ENCODE measurements at places on chromosomes 4 and X.

DNA sequence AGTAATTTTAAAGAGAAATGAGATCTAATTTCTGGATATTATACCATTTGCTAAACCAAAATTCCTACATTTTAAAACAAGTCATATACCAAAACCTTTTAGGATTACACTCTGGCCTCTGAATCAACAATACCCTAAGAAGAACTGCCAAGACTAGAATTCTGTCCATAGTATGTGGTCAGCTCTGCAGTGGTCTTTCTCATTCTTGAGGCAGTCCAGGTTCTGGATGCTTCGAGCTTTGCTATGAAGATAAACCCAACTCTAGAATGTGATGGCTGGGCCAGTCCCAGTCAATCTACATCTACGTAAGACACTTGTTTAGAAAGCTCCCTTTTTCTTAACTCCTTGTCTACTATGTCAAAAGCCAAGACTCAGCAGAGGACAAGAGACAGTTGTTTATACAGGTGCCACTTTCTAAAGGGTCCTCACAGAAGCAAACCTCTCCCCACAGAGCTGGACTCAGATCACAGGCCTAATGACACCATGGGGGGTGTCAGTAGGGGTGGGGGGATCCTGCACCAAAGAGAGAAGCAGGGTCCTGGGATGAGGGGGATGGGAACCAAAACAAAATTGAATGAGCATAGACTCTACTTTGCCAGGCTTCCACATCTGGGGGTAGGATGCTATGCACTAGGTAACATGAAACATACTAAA, 63.2 kb downstream of the SH3RF1 start:
- DNase-seq = no peak

GRCh38 chr4:165330071-165330470, 2.6 kb downstream of the MSMO1 start:
- no peak for DNase-seq

DNA sequence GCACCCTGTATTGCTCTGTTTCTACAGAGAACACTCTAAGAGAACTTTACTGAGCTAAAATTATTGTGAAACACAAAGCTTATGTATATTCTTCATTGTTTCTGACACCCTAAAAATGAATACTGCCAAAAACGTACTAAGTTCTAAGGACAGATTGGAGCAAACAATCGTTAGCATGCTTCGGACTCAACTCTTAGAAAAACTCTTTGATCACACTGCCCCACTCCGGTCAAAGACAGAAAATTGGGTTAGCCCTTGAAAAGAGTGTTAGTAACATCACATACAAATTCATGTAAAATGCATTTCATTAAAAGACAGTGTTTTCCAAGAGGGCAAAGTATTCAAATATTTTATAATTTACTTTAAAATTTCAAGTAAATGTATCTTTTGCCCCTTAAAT, 177.4 kb downstream of the DCHS2 start:
- peak; percentile 75 for DNase-seq

- DNase-seq = no peak
Observed at GRCh38 chrX:136186023-136186413, 38.7 kb downstream of the FHL1 start.

DNA sequence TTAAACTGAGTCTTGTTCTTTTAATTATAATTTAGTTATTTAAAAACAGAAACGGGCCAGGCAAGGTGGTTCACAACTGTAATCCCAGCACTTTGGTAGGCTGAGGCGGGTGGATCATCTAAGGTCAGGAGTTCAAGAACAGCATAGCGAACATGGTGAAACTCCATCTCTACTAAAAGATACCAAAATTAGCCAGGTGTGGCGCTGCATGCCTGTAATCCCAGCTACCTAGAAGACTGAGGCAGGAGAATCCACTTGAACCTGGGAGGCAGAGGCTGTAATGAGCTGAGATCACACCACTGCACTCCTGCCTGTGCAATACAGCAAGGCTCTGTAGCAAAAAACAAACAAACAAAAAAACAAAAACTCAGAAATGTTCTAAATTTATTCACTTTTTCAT, 852.9 kb downstream of the TECRL start:
- DNase-seq = no peak

DNA sequence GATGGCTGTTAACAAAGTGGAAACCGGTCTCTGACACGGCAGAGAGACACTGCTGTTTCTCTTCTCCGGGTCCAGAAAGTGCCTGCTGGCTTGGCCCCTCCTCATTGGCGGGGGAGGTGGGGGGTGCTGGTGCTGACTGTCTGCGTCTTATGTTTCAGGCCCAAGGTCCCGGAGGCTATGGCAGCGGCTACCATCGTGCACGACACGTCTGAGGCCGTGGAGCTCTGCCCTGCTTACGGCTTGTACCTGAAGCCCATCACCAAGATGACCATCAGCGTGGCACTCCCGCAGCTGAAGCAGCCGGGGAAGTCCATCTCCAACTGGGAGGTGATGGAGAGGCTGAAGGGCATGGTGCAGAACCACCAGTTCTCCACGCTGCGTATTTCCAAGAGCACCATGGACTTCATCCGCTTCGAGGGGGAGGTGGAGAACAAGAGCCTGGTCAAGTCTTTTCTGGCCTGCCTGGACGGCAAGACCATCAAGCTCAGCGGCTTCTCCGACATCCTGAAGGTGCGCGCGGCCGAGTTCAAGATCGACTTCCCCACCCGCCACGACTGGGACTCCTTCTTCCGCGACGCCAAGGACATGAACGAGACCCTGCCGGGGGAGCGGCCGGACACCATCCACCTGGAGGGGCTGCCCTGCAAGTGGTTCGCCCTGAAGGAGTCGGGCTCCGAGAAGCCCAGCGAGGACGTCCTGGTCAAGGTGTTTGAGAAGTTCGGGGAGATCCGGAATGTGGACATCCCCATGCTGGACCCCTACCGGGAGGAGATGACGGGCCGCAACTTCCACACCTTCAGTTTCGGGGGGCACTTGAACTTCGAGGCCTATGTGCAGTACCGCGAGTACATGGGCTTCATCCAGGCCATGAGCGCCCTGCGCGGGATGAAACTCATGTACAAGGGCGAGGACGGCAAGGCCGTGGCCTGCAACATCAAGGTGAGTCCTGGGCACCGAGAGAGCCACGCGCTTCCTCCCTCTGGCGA, 2.2 kb downstream of the AKAP17A start:
- DNase-seq = no peak

- DNase-seq = peak; percentile 23
Observed at GRCh38 chr4:146134761-146135445, 40.6 kb upstream of the LSM6 start.

- DNase-seq = no peak
Observed at GRCh38 chr4:80073473-80074008, 512 bp upstream of the ANTXR2 start.

DNA sequence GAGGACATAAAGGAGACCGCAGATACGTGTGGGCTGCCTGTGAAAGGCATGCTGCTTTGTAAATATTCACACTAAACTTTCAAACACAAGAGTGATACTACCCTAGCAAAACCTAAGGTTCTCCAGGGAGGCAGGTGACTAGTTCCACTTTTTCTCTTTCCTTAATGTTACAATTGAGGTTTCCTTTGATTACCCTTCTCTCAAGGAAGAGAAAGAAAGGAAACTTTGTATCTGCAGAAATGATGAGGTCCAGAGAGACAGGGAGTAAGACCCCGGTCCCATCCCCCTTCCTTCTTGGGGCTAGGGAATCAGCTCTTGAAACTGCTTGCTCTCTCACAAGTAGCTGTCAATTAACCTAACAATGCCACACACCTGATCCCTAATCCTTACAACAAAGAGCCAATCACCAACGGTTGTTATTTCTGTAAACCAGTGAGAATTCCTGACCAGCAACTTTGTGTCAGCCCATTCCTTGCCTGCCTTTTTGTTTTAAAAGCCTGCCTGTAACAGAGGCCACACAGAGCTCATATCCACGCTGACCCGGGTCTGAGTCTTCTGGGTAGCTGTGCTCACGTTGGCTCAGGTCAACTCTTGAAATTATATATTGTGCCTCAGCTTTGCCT, 754.8 kb upstream of the FRG1 start:
- DNase-seq = no peak

DNA sequence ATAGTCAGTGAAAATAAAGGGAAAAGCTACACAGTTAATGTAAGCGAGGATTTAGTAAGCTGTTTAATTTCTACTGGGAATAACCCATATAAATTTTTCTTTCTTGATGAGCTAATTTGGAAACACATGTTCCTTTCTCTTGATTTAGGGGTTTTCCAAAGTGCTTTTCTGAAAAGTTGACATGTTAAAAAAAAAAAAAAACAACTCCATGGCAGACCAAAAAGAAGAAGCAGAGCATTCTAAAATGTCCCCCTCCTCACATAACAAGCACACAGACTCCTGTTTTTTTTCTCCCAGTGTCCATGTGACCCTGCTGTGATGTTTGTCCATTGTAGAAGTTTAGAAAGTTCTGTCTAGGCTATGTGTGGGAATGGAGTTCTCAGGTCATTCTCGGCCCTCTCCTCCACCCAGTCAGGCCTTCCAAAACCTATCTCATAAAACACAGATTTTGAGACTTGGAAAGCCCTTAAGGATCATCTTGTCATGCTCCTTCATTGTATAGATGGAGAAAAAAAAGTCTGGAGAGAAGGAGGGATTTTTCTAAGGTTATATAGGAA, 792 bp downstream of the CLIC2 start:
- no peak for DNase-seq

GRCh38 chrX:154712781-154713740, 37.8 kb downstream of the GAB3 start:
- peak; percentile 78 for DNase-seq

DNA sequence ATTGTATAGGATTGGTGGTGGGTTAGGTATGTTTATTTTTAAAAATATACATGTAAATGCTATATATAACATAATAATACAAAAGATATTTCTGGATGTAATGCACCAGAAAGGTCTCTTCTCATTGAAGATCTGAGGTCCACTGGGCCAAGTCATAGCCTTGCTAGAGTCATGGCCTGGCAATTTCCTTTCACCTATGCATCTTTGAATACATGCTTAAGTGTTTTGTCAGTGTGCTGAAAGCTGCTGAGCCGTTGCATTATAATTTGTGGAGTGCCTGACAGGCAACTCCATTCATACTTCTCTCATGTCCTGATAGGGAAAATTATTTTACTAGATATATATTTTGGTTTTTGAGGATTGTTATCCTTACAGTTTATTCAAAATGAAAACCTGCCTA, 410.2 kb upstream of the CT83 start:
- DNase-seq = peak; percentile 1

GRCh38 chr4:140808256-140808655, 52.1 kb upstream of the TBC1D9 start:
- no peak for DNase-seq

DNA sequence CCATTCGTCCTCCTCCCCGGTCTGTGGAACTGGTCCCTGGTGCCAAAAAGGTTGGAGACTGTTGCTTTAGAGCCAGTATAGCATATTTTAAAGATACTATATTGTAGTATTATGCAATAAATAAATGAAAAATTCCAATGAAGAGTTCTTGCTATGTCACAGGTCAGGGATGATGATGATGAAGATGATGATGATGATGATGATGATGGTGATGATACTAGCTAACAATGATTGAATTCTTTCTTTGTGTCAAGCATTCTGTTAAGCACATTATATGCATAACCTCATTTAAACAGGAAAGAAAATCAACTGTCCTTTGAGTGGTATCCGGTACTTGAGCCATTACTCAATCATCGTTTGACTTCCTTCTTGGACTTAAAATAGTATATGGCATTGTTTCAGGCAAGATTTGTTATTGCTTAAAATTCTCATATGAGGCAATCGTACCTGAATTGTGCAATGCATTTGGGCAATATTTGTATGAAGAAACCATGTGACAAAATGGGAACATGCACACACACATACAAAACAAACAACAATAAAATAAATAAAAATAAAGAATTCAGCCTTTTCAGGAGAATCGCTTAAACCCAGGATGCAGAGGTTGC, 22.8 kb upstream of the TLR2 start:
- DNase-seq = peak; percentile 73

GRCh38 chrX:81392396-81392795, 190.5 kb downstream of the SH3BGRL start:
- no peak for DNase-seq

DNA sequence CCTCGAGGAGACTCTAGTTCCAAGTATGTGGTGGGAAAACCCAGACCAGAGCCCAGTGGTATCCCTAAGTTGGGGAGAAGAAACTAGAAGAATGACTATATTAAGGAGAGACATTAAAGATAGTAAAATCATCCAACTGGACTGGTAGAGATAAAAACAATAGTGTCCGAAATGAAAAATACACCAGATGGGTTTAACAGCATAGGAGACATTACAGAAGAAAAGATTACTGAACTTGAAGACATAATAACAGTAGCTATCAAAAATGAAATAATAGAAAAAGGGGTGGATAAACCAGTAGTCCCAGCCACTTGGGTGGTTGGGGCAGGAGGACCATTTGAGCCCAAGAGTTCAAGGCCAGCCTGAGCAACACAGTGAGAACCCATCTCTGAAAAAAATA, 31.9 kb downstream of the SMIM14 start:
- no peak for DNase-seq

GRCh38 chr4:187724456-187724855, 271.1 kb upstream of the ZFP42 start:
- DNase-seq = no peak

DNA sequence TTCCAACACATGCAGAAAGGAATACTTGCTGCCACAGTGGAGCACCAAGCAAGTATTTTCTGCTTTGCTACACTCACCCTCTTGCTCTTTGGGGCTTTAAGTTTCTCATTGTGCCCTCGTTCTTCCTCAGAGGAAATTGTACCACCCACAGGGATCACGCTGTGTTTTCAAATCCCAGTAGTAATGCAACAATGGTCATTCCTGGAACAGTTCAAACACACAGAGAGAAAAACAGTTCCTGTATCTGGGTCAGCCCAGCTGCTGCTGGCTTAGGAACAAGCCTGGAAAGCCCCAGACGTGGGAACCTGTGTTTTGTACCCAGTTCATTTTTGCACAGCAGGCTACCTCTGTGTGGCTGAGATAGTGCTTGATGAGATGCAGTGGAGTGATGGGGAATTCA, 907.8 kb downstream of the STPG2 start:
- DNase-seq = no peak

GRCh38 chrX:11188664-11189063, 77.5 kb downstream of the HCCS start:
- peak; percentile 72 for DNase-seq

- peak; percentile 82 for DNase-seq
Observed at GRCh38 chr4:25813448-25814106, 49.2 kb downstream of the SEL1L3 start.

DNA sequence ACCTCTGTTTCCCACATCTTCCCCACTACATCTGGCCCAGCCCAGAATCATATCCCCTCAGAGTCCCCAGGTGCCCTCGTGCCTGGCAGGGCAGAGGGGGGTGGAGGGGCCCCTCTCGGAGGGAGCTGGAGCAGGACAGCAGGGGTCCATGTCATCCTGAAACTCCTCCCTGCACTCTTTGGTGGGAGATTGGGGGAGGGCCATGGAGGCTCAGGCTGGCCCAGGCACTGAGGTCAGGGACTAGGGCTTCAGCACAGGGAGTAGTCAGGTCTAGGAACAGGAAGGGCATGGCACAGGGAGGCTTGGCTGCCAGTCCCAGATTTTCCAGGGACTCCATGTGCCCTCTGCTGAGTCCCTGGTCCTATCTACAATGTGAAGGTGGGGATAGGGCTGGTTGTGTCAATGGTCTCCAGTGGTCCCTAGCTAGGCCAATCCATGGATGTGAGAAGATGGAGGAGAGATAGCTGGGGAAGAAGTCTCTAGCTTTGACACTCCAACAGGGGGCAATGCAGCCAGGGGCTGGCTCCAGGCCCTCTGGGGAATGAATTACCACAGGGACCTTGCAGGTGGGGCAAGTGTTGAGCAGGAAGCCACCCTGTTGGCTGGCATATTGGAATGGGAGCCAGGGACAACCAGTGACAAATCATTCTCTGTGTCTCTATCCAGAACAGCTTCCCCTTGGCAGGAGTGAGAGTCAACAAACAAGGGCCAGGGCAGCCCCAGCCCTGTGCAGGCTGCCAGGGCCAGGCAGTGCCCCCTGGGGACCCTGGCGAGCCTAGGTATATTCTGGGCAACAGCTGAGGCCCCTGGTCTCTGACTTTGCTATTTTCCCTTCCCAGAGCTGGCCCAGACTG, 154.4 kb downstream of the EFNB1 start:
- no peak for DNase-seq
